Sciatic nerve (tissue), 2 donors: ENCODE measurements at places on chromosomes 6 and 20.
A peak's percentile ranks its signal among the peaks of the same experiment; 100 is the strongest.

- DNase-seq, result no peak
Measured at GRCh38 chr6:39731565-39731964, 6.4 kb upstream of the KIF6 start.

DNA sequence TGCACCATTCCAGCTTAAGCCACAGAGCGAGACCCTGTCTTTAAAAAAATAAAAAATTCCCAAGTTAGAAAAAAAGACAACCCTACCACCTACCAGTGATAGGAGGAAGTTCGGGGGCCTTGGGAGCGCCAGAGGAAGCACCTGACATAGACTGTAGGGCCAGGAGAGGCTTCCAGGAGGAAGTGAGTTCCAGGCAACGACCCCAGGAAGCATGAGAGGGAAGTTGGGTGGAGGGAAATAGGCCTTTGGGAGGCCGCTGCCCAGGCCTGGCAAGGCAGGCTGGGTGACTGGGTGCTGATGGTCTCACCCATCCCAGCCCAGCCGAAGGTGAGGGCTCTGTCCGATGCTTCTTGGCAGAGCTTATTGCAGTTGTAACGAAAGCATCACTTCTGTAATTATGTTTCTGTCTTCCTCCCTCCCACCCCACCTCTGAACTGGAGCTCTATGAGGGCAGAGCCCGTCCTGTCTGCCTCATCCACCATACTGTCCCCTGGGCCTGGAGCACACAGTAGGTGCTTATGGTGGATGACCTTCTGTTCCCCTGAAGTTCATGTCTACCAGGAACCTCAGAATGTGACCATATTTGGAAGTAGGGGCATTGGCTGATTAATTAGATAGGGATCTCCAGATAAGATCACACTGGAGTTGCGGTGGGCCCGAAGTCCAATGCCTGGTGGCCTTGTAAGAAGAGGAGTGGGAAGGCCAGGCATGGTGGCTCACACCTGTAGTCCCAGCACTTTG lies 54.1 kb downstream of the UBE2V1 start:
- no peak for DNase-seq

DNA sequence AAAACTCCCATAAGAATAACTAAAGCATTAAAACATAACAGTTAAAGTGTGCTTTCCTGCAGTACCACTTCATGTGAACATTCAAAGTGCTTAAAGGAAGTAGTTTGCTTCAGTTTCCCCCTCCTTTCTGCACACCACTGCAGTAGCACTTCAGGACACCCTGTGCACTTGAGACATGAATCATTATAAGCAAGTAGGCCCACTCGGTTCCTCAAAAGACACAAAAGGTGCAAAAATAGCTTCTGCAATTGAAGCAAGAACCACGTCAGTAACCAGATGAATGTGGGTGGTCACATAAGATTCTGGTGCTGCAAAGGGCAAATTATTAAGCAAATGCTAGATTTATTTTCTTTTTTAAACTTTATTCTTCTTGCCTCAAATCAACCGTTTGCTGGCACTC lies 160.6 kb downstream of the HIVEP2 start:
- no peak for DNase-seq

GRCh38 chr20:63047267-63047666 lies 40.5 kb upstream of the BHLHE23 start:
- no peak for DNase-seq

- no peak for DNase-seq
Measured at GRCh38 chr6:20866036-20866435, 331.8 kb downstream of the CDKAL1 start.

DNA sequence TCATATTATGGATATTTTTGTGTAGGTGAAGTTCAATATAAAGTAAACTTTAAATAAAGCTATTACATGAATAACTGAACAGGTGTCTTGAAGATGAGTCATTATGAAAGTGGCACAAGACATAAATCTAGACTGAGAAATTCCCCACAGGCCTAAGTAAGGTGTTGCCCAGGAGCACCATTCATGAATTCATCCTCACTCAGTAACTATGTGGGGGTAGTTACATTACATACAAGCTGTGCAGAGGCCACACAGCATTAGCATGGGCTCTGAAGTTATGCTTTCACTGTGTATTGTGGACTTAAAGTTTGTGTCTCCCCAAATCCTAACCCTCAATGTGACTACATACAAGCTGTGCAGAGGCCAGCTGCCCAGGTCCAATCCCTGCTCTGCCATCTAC lies 65.9 kb downstream of the BCAS1 start:
- no peak for DNase-seq

GRCh38 chr6:126033696-126034095 lies 47.4 kb downstream of the TRMT11 start:
- no peak for DNase-seq

- DNase-seq, result no peak
Measured at GRCh38 chr6:135527116-135527959, 29.8 kb upstream of the AHI1 start.

- no peak for DNase-seq
Measured at GRCh38 chr6:44489910-44490604, 102.6 kb downstream of the CDC5L start.

DNA sequence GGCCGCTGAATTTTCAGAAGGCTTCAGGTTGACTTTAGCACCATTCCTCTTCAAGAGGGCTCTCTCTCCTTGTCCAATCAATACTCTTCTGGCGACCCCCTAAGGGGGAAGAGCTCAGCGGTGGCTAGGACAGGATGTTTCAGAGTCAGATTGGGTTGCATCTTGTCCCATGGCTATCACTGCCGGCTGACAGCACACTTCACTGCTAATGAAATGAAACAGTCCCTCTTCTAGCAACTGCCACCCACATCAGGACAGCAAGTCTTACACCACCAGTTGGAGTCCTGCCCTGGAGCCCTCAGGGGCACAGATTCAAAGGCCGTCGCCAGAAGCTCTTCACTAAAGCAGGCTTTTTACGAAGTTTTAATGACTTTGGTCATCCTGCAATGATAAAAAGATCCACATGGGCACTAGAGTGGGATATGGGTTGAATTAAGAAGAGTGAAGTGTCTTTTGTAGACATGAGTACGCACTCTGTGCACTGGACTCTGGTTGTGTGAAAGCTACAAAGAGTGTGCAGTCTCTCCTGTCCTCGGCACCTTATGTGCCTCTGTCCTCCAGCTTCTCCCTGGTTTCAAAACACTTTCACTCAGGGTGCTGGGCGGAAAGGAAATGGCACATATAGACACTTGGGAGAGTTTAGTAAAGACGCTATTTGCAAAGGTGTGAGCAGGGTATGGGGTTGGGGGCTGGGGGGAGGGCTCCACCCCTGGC lies 66.1 kb upstream of the SLC22A16 start:
- DNase-seq, result no peak

- peak; percentile 86 for DNase-seq
Measured at GRCh38 chr6:33410711-33411631, at the start of gene PHF1. Gene PHF1 (plus strand): TSS chr6:33411014. CDS start chr6:33412264, 1,250 bp downstream.

DNA sequence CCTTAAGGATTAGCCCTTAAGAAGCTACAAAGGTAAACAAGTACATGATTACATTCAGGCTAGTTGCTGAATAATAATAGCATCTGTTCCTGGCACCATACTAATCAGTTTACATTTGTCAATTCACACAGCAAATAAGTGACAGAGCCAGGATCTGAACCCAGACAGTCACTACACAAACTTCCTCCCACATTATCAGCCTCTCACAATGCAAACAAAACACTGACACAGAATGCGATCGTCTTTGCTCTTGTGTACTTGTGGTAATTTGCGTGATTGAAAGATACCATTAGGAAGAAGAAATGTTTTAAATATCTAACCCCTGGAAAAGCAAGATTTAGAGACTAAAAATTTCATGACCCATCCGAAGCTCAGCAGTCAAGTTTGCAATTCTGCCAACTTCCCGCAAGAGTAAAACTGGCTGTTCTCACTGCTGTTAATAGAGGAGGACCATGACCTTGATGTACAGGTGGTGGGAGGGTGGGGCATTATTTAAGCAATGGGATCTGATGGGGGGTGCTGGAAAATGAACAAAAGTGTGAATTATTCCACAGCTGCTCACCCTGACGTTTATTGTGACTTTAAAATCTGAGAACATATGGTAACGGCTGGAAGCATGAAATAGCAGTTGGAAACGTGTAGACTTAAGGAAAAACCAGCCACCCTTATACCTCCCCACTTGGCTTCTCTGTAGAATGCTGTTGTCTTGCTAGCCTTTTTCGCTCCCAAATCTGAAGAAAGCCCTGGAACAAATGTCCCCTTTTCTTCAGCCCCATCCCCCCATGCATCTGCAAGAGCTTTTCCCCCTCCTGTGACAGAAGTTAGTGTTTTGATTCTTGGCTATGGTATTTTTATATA lies 95.3 kb upstream of the ARMC2 start:
- DNase-seq, result no peak

DNA sequence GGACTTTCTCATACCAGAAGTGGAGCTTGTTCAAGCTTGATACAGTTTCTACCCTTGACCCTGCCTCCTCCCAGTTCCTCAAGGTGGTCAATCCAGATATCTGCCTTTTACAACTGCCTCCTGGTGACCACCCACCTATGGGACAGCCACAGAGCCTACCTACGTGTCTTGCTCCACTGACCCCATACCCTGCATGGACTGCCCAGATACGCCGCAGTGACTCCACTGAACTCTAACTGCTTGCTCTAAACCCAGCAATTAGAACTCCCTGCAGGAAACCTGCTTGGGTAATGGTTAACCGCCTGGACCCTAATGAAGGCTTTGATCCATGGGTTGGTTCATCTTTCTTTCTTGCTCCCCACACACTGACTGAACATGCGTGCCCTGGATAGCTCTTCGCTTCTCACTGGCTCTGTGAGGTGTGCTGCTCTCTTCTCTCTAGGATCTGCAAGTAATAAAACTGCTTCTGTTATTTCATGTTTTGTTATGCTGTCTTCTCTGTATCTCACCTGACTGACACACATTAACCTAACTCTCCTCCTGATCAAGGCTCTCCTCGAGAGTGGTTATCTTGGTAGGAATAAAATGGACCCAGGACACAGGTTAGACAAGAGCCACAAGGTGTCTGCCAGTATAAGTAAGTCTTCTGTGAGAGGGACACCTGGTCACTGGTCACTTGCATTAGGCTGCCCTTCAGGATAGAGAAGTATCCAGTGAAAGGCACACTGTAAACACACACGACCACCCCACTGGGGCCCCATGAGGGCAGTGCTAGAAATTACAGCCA lies 79.2 kb downstream of the CHD6 start:
- no peak for DNase-seq

GRCh38 chr6:86936834-86937218 lies 502 bp upstream of the HTR1E start:
- DNase-seq, result no peak

DNA sequence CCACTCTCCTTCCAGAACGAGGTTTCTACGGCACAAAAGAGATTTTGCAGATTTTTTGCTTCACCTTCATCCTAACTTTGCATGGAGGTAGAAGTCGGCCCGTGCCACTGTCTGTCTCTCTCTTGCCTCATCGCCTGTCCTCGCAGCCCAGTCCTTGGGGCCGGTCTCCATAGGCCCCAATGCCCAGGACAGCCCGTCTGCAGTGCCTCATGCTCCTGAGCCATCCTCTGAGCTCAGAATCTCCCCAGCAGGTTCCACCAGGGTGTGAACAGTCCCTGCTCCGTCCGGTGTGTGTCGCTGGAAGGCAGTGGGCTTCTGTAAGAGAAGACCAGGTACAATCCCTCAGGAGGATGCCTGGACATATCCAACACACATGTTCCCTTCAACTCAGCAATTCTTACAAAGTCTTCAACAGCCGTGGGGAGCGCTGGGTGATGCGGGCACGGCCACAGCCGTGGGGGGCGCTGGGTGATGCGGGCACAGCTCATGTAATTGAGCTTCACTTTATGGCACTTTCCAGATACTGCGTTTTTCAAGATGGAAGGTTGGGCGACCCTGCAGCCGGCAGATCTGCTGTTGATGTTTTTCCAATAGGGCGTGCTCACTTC lies 231.9 kb downstream of the DLL1 start:
- DNase-seq, result peak; percentile 30

GRCh38 chr6:69994251-69994650 lies 127.9 kb downstream of the COL19A1 start:
- no peak for DNase-seq

DNA sequence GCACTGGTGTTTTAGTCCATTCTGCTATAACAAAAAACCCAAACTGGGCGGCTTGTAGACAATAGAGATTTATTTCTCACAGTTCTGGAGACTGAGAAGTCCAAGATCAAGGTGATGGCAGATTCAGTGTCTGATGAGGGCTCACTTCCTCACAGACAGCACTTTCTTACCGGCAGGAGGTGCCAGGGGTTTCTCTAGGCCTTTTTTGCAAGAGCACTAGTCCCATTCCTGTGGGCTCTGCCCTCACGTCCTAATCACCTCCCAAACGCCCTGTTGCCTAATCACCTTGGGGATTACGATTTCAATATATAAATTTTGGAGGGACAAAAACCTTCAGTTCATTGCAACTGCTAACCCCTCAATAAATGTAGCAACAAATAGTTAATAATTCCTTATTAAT lies 140.0 kb upstream of the SGK1 start:
- DNase-seq, result no peak

GRCh38 chr20:36585410-36586125 lies 12.2 kb downstream of the TGIF2 start:
- DNase-seq, result no peak

- no peak for DNase-seq
Measured at GRCh38 chr6:14640631-14641030, 523.1 kb downstream of the CD83 start.

GRCh38 chr6:155880900-155881299 lies 425.3 kb upstream of the NOX3 start:
- DNase-seq, result no peak

DNA sequence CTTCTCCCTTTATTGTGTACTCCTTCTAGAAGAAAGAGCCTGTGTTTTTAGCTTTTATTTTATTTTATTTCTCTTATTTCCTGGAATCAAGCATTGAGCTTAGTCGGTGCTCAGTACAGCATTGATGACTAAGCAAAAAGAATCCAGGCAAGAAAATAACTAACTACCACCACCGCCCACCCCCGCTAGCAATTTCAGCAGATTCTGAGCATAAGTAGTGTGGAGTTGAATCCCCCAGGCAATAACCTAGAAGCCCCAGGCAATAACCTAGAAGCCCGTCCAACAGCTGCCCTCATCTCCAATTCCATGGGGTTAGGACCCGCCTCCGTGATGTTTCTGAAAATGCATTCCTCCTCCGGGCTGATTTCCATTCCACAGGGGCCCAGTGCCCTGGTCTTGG lies 258.0 kb upstream of the TAB2 start:
- DNase-seq, result no peak

GRCh38 chr6:41678511-41679084 lies 40.3 kb downstream of the MDFI start:
- DNase-seq, result peak; percentile 32

GRCh38 chr6:56970849-56971248 lies 15.9 kb downstream of the BEND6 start:
- no peak for DNase-seq

DNA sequence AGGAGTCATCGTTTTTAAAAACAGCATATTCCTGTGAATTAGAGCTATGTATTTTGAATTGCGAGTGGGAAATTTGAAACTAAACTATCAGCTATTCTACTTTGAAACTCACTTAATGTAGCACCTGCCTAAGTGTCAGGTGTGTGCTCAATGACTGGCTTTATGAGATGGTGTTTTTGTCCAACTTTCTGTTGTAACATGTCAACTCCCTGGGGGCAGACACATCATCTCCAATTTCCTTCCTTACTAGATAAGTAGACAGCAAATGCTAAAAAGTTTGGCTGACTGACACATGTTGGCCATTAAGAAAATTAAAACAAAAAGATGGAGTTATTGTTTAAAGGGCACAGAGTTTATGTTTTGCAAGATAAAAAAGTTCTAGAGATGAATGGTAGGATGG lies 226.9 kb downstream of the TFAP2B start:
- DNase-seq, result no peak
